ENCODE measurements at places on chromosomes 5 and 9.

DNA sequence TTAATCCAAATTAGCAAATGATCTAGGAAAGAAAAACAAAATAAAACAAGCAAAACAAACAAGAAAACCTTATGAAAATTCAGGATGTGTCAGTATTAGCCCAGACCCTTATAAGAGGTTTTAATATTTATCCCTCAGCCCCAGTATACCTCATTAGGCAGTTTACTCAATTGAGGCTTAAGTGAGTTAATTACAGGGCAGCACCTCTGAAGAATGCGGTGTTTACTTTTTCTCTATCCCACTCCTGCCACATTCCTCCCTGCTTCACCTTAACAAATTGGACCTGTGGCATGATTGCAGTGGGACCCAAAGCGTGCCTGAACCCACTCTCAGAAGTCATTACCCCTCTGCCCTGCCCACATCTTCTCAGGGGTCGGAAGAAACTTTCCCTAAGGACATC is 67.1 kb downstream of the SIL1 start:
- no peak for DNase-seq

GRCh38 chr5:157245476-157245875 is 20.4 kb upstream of the CYFIP2 start:
- DNase-seq, result no peak

DNA sequence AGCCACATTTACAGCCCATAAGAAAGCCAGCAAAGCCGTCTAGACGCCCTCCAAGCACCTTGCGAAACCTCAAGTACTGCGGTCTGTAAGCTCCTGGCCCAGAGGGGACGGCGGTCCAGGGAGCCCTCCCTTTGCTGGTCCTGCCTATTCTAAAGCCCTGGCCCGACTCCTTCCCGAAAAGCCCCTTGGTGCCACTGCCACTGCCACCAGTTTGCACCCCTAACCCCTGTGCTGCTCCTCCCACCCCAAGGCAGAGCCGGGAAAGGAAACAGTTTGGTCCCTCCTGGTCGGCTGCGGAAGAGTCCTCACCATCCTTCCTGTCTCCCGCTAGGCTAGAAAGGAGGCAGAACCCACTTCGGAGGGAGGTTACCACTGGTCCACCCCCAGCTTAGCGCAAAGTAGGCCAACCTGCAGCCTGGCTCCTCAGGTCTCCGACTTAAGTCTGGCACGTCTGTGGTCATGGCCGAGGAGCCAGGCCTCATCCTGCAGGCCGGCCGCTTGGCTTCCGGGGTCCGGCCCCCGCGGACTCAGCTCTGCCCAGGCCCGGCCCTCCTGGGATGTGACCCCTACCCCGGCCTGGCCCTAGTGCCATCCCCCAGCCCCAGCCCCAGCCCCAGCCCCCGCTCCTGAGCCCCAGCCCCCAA is 916 bp downstream of the TOR1A start:
- no peak for DNase-seq

GRCh38 chr9:134750450-134751155 is 109.0 kb downstream of the COL5A1 start:
- no peak for DNase-seq

- no peak for DNase-seq
Measured at GRCh38 chr5:64292611-64293215, 127.1 kb downstream of the RNF180 start.

GRCh38 chr5:111294551-111294950 is 70.4 kb downstream of the CAMK4 start:
- no peak for DNase-seq

DNA sequence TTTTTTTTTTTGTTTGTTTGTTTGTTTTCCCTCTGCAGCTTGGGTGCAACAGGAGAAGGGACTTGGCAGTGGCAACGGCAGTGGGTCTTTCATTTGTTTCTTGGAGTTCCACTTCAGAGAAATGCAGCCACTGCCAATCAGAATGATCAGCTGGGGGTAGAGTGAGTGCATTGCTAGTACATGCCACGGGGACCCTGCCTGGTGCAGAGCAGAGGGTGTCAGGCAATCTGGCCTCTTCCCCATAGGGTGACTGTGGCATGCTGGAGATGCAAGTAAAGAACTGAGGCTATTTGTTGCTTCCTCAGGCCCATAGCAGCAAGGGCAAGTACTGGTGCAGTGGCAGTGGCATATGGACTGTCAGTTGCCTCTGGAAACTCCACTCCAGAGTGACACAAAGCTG is 1073.6 kb upstream of the EDIL3 start:
- DNase-seq, result no peak

- no peak for DNase-seq
Measured at GRCh38 chr9:123359546-123359945, 3.5 kb downstream of the CRB2 start.

GRCh38 chr9:16521868-16522411 is 348.5 kb downstream of the BNC2 start:
- DNase-seq, result no peak

DNA sequence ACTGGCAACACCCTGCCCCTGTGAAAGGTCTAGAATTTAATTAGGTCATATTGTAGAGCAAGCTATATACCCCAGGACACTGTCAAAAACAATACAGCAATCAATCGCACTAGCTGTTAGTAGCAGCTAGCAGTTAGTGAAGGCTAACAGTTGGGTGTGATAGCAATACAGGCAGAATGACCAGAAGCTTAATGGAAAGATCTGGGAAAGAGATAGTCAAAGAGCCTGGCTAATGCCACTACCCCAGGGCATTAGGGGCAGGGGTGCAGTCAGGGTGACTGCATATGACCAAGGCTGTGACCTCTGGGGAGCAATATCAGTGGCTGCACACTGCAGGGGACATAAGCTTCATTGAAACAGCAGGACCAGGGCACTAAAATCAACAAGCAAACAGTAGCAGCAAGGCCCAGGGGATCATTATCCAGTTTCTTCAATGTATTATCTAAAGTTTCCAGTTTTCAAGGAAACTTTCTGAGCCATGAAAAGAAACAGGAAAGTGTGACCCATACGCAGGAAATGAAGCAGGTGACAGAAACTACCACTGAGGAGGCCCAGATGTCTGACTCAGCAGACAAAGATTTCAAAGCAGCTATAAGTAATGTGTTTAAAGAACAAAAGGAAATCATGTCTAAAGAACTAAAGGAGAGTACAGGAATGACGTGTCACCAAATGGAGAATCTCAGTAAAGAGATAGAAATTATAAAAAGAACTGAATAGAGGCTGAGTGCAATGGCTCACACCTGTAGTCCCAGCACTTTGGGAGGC is 82.4 kb downstream of the ZNF354C start:
- DNase-seq, result no peak

GRCh38 chr5:115136294-115136693 is 33.4 kb downstream of the TRIM36 start:
- no peak for DNase-seq

- DNase-seq, result no peak
Measured at GRCh38 chr9:126335837-126336735, 9.5 kb downstream of the MVB12B start.

DNA sequence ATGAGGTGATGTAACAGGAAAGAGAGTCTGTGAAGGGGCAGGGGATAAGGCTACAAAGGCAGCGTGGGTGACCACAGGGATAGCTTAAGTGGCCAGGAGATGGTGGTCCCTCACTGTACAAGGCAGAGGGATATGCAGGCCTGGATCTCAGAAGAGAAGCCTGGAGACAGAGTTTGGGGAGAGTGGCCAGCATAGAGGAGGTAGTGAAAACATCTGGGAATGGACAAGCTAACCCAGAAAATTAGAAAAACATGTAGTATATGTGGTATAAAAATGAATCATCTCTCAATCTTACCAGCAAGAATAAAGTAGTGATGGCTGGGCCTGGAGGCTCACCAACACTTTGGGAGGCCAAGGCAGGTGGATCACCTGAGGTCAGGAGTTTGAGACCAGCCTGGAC is 349.2 kb upstream of the KLF4 start:
- DNase-seq, result no peak

- no peak for DNase-seq
Measured at GRCh38 chr5:163565492-163565891, 60.1 kb downstream of the MAT2B start.

GRCh38 chr5:132483101-132483500 is 7.5 kb downstream of the IRF1 start:
- no peak for DNase-seq

DNA sequence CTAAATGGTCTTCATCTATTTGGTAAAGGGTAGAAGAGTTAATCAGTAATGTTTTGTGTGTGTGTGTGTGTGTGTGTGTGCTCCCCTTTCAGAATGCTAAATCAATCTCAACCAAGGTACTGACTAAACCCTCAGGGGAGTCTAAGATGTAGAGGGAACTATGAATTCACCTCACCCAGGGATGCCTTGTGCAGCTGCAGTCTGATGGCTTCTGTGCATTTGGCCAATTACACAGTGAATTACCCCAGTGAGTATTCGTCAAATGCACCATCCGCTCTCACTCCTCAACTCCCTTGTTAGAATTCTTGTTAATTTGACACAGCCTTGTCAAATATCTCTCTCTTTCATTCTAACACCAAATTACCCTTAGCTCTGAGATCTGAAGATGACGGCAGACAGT is 234.6 kb downstream of the GABRB2 start:
- DNase-seq, result no peak

GRCh38 chr5:97044052-97044451 is 98.4 kb downstream of the LIX1 start:
- DNase-seq, result no peak

GRCh38 chr5:90264689-90265544 is 144.6 kb downstream of the CETN3 start:
- DNase-seq, result peak; percentile 9

DNA sequence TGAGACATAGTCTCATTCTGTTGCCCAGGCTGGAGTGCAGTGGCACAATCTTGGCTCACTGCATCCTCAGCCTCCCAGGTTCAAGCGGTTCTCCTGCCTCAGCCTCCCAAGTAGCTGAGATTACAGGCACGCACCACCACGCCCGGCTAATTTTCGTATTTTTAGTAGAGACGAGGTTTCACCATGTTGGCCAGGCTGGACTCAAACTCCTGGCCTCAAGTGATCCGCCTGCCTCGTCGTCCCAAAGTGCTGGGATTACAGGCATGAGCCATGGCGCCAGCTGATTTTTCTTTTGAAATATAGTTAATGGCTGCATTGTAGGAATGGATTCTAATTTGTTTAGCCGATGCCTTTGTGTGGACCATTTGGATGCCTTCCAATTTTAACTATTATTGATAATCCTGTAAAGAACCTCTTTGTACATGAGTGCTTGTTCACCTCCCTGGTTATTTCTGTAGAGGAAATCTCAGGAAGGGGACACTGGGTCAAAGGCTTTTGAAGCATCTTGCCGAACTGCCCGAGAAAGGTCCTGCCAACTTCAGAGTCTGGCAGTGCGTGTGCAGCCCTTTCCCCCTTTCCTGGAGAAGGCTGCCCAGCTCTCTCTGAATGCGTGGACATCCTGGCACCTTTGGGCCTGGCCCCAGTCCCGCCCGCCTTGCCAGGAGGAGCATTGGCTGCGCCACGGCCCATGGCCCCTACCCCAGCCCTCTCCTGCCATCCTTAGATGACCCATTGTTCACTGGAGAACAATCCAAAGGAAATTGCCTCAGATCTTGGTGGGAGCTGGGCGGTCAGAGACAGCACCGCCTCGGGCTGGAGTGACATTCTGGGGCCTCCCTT is 8.9 kb upstream of the NUP214 start:
- DNase-seq, result no peak

DNA sequence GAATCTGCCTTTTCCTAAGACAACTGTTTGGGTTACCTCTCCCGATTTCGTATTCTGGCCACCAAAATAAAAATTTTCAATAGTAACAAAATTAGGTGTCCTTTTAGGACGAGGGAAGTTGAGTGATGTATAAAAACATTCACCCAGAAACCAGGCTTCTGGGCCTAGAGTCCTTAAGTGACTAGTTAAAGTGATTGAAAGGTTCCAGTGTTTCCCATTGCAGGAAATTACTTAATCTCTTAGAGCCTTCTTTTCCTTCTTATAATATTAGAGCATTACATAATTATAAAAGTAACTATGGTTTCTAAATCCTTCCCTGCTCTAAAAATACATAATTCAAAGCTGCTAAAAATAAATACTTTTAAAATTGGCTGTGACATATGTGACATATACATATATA is 7.3 kb downstream of the MCIDAS start:
- DNase-seq, result no peak

- no peak for DNase-seq
Measured at GRCh38 chr5:174529925-174530681, 194.3 kb upstream of the MSX2 start.

DNA sequence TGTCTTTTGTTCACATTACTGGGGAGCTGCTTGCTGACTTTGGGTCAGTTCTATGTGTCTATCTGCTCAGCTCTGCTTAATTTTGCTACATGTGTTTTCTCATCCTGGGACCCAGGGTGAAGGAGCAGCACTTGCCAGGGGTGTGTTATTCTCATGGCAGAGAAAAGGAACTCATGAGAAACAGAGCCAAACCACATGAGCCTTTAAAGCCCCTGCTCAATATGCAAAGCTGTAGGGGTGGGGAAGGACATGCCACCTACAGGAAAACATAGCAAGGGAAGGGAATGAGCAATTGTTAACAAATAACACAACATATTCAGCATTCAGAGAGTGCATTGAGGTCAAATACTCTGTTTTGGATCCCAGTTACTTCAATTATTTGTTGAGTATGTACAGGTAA is 290.9 kb downstream of the CDK5RAP2 start:
- no peak for DNase-seq

GRCh38 chr9:129446828-129447550 is 173.9 kb downstream of the C9orf50 start:
- no peak for DNase-seq

Data from stimulated activated CD8-positive, alpha-beta memory T cell treated with anti-CD3 and anti-CD28 coated beads, Interleukin-2, amount 100 ng/mL, for 1 hour (primary cell).